ENCODE measurements at places on chromosomes 6 and 20. TPM values are rescaled to one million over a fixed set of nuclear protein-coding genes. Genes with fewer than 3 reads are reported as not detected.

Gene FRMD1
- total RNA-seq = not detected

Gene ZNF322
- total RNA-seq = 19.2 TPM

Gene C20orf144
- total RNA-seq = not detected

Gene EFCAB8
- total RNA-seq = under 0.01 TPM

Gene BPIFB4
- not detected for total RNA-seq

Gene PAK5
- total RNA-seq = not detected

All from dermis blood vessel endothelial cell (primary cell).